ENCODE measurements at places on chromosomes 2 and 18.

GRCh38 chr2:12083713-12084419, 337.4 kb downstream of the LPIN1 start:
- DNase-seq = no peak

GRCh38 chr2:8800218-8800617, 37.2 kb downstream of the KIDINS220 start:
- no peak for DNase-seq

GRCh38 chr2:102334486-102334885, 21.1 kb upstream of the IL18R1 start:
- DNase-seq = no peak

GRCh38 chr2:219178377-219179175, 501 bp downstream of the RETREG2 start:
- no peak for DNase-seq

DNA sequence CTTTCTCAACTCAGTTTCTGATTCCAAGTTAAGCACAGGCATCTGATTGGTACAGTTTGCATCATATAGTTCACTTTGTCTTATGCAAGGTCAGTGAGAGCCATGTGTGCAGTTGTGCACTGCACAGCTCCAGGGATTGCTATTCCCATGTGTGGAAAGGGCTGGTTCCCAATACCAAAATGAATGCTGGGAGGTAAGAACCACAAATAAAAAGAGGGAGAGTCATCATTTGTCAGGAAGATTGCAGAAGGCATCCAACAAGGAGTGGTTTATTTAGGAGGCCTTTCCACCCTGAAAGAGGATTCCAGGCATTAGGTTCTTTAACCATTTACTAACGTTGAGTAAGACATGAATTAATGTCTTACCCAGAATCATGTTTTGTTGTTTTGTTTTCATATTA, 141.2 kb upstream of the ST6GAL2 start:
- no peak for DNase-seq

- DNase-seq = peak; percentile 34
Observed at GRCh38 chr2:97658691-97659157, 5.1 kb downstream of the ACTR1B start.

- no peak for DNase-seq
Observed at GRCh38 chr2:16019060-16019480, 78.7 kb downstream of the MYCN start.

DNA sequence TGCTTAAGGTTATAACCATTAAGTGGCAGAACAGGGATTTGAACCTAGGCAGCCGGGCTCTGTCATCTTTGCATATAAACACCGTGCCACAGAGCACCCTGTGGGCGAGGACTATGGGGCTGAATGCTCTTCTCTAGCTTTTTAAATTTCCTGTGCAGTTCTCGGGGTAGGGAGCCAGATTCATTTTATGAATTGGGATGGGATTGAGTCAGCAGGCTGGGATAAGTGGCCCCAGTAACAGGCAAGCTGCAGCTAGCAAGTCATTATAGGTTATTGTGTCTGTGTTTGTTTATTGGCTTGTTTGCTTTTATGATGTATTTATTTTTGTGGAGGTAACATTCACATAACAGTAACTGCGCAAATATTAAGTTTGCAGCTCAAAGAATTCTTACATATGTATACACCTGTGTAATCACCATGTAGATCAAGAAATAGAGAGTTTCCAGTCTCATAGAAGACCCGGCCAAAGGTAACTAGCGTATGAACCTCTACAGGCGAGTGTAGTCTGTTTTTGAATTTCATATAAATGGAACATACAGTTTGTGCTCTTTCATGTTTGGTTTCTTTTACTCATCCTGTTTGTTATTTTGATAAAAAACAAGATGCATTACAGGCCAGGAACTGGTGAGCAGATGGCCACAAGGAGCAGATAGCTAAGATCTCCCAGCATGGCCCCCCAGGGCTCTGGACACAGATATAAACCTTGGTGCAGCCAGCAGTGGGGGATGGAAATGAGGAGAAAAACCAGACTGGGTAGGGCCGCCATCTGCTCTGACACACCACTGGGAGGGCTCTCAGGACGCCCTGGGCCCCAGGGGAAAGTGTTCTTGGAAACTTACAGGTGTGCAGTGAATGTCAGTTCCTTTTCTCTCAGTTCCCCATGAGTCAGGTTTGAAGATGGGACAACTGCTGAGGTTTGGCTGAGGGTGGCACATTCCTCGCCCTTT, 49.2 kb upstream of the GPR155 start:
- DNase-seq = peak; percentile 13

GRCh38 chr2:48320742-48321141, 209.2 kb upstream of the STON1 start:
- DNase-seq = no peak

GRCh38 chr2:205053827-205054410, 508.6 kb downstream of the PARD3B start:
- DNase-seq = no peak

DNA sequence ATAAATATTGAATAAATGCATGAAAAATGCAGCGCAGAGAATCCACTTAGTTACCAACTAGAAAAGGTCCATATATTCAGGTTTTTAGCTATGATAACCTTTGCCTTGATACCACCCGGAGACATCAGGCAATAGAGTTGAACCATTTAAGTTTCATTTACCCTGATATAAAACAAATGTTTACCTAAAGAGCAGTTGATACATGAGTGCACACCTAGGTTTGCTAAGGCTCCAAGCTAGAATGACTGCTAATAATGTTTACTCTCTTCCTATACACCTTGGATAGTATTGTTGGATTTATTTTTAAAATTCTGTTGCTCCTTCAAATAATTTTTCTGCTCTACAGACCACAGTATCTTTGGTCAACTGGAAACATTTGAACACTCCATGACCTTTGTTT, 1463.6 kb downstream of the LRP1B start:
- DNase-seq = no peak

- no peak for DNase-seq
Observed at GRCh38 chr2:770776-771175, 93.6 kb upstream of the TMEM18 start.

DNA sequence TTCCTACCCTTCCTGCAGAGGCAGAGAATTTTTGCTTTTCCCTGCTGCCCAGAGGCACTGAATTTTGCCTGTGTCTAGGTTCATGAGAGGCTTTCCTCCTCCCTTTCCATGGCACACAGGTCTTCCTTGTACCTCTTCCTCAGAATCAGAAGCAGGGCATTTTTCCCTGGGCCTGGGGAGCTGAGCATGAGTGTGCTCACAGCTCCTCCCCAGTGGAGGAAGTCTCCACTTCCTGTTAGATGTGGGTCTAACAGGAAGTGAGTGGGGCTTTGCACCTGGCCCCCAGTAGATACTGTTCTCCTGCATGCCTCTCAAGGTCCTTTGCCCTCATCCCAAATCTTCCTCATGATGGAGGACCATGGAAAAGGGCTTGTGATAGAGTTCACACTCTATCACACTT, 297.2 kb upstream of the FIGN start:
- DNase-seq = no peak

Data from PC-9 (cell line).